Immature natural killer cell (primary cell): ENCODE measurements at places on chromosomes 2 and 18.

DNA sequence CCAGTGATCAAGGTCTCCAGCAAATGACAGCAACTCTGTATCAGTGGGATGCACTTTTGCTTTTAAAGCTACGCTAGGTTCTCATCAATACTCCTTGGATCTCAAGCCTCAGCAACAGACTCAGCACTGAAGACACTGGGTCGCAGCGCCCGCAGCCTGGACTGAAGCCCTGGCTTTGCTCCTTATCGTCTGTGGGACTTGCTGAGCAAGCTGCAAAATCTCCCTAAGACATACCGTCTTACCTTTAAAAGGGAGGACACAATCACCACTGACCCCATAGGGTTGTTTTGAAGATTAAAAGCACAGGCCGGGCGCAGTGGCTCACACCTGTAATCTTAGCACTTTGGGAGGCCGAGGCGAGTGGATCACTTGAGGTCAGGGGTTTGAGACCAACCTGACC lies 8.1 kb downstream of the CYB5A start:
- DNase-seq, result no peak

- DNase-seq, result no peak
These were observed 690.4 kb upstream of the NRXN1 start for GRCh38 chr2:51722311-51722710.

GRCh38 chr2:151729837-151730236 lies 4.4 kb downstream of the NEB start:
- DNase-seq, result no peak

DNA sequence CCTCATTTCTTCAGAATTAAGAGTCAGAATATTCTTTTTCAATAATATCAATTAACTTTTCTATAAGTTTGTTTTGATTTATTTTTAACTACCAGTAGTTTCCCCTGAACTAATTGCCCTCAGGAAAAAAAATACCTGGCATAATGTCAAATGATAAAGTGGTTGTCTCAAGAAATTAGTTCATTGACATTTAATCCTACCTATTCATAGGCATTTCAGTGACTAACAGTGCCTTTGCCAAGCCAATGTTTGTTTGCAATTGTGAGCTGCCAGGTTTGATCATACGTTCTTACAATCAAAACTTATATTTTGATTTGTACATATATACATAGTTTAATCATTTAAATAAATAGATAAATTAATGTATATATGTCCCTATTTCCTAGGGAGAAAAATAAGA lies 267.3 kb upstream of the MC4R start:
- DNase-seq, result no peak

DNA sequence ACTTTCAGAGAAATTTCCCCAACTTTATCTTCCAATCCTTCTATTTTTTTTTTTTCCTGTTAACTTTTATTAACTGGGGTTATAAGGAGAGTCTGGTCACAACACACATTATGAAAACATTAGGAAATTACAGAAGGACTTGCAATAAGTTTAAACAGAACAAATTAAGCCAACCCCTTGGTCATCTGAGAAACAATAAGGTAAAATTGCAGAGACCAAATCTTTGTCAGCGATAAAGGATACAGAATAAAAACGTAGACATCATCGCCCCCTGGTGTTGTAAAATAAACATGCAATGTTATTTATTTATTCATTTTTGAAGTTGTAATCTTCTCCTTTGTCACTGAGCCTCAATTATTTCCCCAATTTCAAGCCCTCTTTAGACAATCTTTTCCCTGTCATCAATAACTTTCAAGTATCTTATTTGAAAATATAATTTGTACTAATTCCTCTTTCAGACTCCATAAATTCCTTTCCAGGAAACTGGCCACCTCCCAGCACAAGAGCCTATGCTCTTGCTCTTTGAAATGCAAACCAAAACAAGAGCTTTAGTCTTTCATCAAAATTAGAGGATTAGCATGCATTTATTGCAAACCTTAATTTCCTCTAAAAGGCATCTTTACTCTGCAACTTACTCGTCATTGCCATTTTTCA lies 19.5 kb downstream of the G6PC2 start:
- peak; percentile 26 for DNase-seq

DNA sequence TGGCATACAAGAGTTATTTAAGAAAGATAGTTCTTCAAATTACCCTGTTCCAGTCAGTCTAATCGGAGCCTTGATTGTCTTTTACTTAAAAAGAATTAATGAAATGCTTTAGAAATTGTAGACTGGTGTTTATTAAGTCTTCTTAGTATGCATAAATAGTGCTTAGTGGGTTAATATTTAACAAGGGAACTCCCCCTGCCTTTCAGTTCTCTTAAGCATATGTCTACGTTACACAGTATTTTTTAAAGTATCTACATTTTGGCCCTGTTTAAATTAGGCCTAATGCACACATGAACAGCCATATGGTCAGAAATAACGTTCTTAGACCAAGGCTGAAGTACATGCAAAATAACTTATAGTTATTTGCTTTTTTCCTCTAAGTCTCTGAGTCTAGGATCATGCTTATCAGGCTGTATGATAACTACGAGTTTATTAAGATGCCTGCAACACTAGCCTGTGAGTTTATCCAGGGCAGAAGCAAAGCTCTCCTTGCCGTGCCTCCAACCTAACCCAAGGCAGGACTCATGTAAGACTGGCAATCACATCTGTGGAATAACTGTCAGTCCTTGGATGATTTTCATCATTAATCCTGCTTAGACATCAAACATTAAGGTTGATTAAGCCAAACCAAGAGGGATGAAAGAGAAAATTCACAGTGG lies 6.7 kb downstream of the BCL2 start:
- no peak for DNase-seq

- no peak for DNase-seq
These were observed 187.1 kb downstream of the SCG2 start for GRCh38 chr2:223415071-223415470.

GRCh38 chr2:17334300-17334699 lies 183.9 kb downstream of the RAD51AP2 start:
- DNase-seq, result no peak

DNA sequence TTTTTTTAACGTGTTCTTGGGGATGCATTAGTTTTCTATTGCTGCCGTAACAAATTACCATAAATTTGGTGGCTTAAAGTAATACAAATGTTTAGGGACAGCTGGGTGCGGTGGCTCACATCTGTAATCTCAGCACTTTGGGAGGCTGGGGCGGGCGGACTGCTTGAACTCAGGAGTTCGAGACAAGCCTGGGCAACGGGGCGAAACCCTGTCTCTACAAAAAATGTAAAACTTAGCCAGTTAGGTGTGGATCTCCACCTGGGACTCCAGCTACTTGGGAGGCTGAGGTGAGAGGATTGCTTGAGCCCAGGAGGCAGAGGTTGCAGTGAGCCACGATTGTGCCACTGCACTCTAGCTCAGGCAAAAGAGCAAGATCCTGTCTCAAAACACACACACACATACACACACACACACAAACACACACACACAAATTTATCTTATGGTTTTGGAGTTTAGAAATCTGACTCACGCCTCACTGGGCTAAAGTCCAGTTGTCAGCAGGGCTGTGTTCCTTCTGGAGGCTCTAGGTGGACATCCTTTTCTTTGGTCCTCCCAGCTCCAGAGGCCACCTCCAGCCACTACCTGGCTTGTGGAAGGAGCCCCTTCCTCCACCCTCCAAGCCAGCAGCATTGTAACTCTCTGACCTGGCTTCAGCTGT lies 76.1 kb downstream of the SEPTIN10 start:
- no peak for DNase-seq

- DNase-seq, result no peak
These were observed 247.4 kb upstream of the CELF4 start for GRCh38 chr18:37812961-37813360.

GRCh38 chr18:77111951-77112746 lies 20.4 kb downstream of the MBP start:
- DNase-seq, result no peak

- no peak for DNase-seq
These were observed 4.3 kb upstream of the HDAC4 start for GRCh38 chr2:239405071-239405470.

GRCh38 chr2:216695401-216695821 lies at the start of gene IGFBP5:
Gene IGFBP5, minus strand, starts transcription at chr2:216695549. Its CDS starts 774 bp downstream, at chr2:216694775.
- no peak for DNase-seq

DNA sequence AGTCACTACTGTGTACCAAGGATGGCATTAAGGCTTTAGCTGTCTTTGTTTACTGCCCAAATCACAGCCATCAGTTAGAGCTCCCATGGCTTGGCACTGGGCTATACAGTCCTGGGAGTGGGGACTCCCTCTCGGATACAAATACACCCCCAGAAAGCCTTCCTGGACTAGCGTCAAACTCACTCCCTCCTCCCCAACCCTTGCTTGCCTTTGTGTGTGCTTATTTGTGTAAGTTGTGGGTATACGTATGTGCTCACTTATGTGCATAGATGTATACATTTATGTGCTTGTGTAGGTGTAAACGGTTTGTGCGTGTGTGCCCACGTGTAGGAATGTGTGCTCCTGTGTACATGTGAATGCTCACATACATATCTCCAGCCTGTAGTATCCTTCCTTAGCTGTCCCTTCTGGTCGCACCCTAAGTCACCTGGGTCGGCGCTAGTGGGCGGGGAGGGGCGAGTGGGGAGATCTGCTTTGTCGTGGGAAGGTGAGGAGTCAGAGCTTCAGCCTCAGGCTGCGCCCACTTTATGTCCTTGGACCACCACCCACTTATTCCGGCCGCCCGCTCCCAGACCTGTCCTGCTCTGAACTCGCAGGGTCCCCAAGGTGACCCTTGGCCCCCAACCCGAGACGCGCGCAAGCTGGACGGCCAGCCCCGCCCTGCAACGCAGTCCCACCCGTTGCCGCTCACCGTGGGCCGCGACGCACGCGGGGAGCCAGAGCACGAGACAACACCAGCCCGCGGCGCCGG lies 461 bp downstream of the PRADC1 start:
- no peak for DNase-seq

DNA sequence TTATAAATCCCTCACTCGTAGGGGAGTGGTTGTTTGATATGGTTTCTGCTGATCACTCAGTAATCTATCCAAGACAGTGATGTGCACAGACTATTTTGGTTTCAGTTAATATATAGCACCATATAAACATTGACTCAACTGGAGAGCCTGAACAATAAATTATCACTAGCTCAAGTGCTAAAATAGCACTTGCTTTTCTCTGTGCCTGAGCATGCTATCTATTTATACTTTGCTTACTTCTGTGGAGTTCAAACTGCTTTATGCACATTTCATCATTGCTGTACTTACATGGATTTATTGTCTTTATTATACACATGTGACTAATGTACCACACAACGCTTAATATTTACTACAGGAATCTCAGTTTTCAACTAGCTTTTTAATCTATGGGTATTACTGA lies 133.6 kb downstream of the BCL2 start:
- DNase-seq, result no peak

DNA sequence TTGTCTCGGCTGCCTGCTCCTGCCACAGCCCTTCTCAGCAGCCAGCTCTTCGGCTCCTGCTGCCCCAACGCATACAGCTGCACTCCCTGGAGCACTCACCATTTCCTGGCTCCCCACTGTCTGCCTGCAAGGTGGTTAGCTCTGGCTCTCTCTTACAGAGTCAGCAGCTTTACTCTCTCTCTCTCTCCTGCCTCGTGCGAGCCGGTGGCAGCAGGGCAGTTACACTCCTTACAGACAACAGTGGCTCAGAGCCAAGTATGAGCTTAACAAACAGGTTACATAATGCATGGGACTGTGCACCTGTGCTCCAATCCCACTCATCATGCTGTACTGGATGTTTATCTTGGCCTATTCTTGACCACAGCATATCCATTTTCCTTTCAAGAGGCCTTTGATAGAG lies 47.4 kb upstream of the DNAJC10 start:
- DNase-seq, result no peak

- no peak for DNase-seq
These were observed 12.2 kb upstream of the ATP6V1B1 start for GRCh38 chr2:70923378-70924015.

DNA sequence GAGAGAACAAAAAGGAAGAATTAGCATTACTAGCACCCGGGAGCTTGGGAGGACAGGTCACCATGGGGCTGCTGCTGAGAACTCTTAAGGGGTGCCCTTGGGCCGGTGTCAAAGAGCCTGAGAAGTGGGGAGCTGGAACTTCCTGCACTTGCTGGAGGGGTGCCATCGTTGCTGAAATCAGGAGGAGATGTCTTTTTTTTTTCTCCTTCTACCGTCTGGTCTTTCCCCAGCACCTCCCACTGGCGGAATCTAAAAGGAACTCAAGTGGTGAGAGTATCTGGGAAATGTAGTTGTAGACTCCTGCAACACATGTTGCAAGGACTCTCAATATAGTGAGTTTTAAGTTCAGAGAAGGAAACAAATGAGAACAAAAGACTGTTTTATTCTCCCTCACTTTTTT lies 6.1 kb upstream of the AMMECR1L start:
- DNase-seq, result no peak

- DNase-seq, result no peak
These were observed 1.1 kb downstream of the CHN1 start for GRCh38 chr2:175003875-175004729.

DNA sequence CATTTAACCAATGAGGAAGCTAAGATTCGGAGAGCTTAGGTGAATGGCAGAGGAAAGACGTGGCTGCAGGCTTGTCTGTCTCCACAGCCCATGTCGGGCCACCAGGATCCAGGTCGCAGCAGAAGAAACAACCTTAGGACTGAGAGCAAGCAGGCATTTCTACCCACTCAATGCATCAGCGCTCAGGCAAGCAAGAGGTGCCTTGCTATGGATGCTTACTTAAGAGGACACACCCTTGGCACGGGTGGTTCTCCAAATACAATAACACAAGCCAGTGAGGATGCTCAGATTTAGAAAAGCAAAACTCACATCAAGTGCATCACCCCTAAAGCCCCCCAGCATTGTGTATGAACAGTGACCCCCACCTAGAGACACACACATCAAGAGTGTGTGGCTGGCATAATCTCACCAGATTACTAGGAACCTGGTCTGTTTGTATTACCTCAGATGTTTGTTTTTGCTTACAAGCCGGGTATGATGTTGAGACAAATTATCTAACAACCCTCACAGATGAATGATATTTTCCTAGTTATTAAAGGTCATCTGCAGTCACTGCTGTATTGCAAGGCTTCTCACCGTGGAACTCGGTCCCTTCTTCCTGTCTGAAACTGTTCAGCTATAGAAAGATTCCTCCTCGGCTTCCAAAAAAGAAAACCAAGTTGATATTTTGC lies 34.2 kb upstream of the NPAS2 start:
- DNase-seq, result no peak

DNA sequence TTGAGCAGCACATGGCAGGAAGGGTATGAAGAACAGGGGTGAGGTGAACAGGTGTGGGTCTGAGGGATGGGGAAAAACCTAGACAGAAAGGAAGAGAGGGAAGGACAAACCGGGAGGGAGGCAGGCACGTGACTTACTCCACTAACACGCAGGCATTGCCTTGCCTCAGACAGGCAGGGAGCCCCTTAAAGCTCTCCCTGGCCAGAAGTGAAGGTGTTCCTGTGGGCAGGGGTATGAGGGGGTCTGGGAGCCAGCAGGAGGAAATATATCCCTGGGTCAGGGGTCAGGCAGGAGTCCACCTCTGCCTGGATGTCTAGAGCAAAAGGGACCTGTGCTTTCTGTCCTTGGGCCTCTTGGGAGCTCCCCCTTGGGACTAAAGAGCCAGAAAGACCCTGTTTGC lies 135.3 kb upstream of the EPAS1 start:
- no peak for DNase-seq
